ENCODE measurements at places on chromosomes 1 and 21.

DNA sequence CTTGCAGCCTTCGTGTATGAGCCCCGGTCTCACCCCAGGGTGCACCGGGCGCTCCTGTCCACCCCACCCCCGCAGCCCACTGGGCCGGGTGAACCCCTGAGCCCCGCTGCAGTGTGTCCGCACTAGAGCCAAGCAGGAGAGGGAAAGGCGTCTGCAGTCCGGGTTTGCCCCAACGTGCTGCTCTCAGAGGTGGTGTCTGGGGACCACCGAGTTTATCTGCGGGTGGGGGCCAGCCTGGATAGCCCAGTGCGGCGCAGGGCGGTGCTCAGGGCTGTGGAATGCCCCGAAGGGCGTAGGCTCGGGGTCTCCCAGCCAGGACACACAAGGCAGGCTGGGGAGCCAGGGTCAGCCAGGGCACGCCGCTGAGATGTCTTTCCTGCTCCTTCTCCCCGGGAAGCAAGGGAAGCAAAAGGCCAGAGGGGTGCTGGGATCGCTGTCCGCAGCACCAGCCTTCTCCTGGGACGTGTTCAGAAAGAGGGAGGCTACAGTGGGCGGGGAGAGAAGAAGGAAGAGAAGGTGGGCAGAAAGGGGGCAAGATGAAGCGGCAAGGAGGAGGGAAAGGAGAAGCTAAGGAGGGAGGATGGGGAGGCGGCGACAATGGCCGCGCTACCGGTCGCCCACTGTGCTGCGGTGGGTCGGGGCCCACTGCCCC lies 56.6 kb downstream of the MAB21L3 start:
- peak; percentile 33 for DNase-seq

DNA sequence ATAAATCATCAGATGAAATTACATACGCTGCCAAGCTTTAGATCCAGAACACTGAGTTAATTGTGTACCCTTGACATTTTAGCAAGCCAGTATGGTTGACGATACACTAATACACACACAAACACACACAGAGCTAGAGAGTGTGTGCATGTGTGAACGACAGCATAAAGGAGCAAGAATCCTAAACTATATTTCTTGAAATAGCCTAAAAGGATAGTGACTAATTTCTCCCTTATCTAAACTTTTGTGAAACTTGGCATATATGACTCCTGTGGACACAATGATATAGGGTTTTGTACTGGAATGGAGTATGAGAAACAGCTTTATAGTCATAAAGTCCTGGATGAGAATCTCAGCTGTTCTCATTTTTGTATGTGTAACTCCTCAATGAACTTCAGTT lies 65.1 kb upstream of the DMRTA2 start:
- no peak for DNase-seq

DNA sequence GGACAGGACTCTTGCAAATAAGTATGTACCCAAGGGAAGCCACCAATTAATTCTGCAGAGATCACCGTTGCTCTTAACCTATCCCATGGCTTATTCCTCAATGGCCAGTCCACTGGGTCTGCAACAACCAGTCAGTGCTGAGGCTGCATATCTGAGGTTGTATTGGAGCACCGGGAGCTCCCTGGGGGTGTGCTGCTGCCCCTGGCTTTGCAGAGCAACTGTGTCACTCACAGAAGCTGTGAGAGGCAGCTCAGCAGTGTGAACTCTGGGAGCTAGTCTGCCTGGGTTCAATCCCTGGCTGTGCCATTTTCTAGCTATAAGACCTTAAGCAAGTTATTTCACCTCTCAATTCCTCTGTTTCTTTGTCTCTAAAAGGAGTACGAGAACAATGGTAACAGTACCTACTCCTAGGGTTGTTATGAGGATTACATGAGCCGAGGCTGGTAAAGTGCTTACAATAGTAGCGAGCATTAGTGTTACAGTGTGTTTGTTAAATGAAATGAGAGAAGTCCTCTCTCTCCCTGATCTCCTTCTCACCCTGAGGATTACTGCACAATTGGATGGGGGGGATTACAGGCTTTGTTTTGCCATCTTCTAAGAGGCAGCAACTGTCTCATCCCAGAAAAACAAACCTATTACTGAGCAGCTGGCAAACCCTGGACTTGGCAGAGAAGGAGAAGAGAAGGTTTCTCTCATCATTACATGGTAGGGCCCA lies 3.6 kb downstream of the RXRG start:
- DNase-seq: no peak

GRCh38 chr21:44892536-44893277 lies 19.2 kb upstream of the PTTG1IP start:
- peak; percentile 86 for DNase-seq

DNA sequence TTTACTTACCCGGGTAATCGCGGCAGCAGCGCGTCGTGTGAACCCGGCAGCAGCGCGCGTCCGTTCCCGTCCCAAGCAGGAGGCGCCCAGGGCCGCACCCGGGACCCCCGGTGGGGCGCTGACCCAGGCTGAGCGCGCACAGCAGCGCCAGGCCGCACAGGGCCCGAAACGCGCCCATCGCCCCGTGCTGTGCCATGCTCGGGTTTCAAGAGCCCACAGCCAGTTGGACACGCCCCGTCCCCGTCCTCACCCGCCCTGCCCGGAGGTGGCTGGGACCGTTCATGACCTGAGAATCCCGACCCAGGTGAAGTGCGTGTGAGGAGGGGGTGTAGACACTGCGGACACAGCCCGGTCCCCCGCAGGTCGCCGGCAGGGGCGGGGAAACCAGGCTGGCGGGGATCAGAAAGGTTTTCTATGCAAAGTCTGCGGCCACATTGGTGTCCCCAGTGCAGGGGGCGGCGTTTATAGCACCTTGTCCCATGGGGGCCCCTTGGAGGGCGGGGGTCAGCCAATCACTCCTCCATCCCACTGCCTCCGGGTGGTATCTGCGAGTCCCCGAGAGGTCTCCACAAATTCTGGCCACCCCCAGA lies at the start of gene TNFRSF18:
TNFRSF18 (minus strand) TSS at position 217 of the 590 bp plus-strand sequence; CDS start at position 196, 21 bp downstream.
- no peak for DNase-seq

GRCh38 chr1:17955302-17956285 lies 152.0 kb upstream of the IGSF21 start:
- no peak for DNase-seq

DNA sequence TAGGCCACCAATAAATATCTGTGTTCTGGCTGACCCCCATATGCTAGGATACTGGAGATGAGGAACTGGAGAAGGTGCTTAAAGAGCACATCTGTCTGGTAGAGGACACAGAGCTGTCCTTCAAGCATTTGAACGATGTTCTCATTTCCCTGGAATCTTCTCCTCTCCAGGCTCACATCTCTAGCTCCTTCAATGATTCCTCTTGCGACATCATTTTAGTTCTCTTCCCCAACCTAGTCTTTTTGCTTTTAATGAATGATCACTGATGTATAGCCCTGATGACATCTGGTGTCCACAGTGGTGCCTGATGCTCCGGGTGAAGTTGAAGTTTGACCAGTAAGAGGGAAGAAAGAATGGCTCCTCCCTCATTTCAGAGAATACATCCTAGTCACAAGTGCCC lies 80.8 kb upstream of the UBE2U start:
- DNase-seq: peak; percentile 31
